ENCODE measurements at places on chromosomes 13 and 19. TPM values are rescaled to one million over a fixed set of nuclear protein-coding genes. Genes with fewer than 3 reads are reported as not detected.
A peak's percentile ranks its signal among the peaks of the same experiment; 100 is the strongest.

The NCR1 gene
- 1.5 TPM for total RNA-seq

- DNase-seq = no peak
Observed at GRCh38 chr19:31249217-31249616, 100.0 kb downstream of the TSHZ3 start.

- no peak for DNase-seq
Observed at GRCh38 chr13:72104656-72105180, 237.7 kb upstream of the DACH1 start.

GRCh38 chr19:48614436-48615230 is at the start of gene FAM83E:
TSS of gene FAM83E (minus strand) at chr19:48615076. CDS start at chr19:48613372, 1,704 bp downstream.
- DNase-seq = no peak

DNA sequence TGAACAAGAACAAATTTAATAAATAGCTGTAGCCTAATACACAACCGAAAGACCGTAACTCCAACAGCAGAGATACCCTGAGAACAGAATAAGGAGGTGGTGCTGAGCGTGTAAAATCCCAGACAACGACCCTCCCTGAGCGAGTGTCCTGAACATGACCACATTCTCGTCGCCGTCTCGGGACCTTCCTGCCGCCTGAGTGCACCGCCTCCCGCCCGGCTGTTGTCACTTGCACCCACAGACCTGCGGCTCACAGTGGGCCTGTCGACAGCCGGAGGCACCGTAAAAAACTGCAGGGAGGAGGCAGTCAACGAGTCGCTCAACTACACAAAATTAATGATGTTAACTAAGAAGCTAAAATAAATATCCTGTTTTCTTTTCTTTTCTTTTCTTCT is 35.8 kb upstream of the GRTP1 start:
- no peak for DNase-seq

The KLK5 gene
- not detected for total RNA-seq

GRCh38 chr19:14366529-14366928 is 14.7 kb upstream of the ADGRE5 start:
- DNase-seq = peak; percentile 94

- no peak for DNase-seq
Observed at GRCh38 chr19:38079926-38080380, 144.1 kb downstream of the DPF1 start.

- no peak for DNase-seq
Observed at GRCh38 chr13:75404726-75405125, 77.2 kb downstream of the TBC1D4 start.

DNA sequence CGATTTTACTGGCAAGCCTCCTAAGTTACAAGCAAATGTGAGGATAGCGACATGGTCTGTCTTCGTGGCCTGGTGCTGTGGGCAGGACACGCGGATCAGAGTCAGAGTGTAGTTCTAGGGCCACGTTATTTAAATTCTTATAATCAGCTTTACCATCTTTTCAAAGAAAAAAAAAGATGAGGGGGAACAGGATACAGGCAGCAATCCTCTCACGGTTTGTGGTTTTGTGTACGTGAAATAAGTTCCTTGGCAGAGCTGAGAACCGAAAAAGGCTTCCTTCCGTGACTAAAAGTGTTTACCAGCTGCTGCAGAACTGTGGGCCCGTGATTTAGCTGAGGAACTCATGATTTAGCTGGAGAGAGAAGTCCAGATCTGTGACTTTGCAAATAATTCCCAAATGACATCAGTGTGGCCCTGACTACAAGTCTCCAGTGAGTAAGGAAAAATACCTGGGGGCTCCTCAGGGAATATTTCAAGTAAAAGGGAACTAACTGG is 27.2 kb downstream of the RCBTB2 start:
- peak; percentile 56 for DNase-seq

All from naive thymus-derived CD8-positive, alpha-beta T cell (primary cell).